ENCODE measurements at places on chromosomes 1 and 21.

DNA sequence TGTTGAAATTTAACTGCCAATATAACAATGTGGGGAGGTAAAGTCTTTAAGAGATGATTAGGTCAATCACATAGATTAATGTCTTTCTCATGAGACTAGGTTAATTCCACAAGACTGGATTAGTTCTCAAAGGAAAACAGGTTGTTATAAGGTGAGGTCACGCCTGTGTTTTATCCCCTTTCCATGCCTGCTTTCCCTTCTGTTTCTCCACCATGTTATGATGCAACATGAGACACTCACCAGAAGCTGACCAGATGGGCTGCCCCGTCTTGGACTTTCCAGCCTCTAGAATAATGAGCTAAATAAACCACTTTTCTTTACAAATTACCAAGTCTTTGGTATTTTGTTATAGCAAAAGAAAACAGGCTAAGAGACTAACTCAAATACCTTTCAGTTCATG, 70.8 kb downstream of the DDAH1 start:
- no peak for DNase-seq

GRCh38 chr1:85366391-85367170, 90.1 kb upstream of the BCL10 start:
- DNase-seq = no peak

GRCh38 chr1:153842006-153842471, 66.8 kb downstream of the SLC27A3 start:
- no peak for DNase-seq

- DNase-seq = no peak
These were observed 5.3 kb upstream of the SLC6A9 start for GRCh38 chr1:44036409-44037139.

GRCh38 chr1:160883581-160884513, 1.1 kb downstream of the ITLN1 start:
- DNase-seq = no peak

GRCh38 chr1:167623951-167624350, 6.1 kb upstream of the RCSD1 start:
- no peak for DNase-seq

DNA sequence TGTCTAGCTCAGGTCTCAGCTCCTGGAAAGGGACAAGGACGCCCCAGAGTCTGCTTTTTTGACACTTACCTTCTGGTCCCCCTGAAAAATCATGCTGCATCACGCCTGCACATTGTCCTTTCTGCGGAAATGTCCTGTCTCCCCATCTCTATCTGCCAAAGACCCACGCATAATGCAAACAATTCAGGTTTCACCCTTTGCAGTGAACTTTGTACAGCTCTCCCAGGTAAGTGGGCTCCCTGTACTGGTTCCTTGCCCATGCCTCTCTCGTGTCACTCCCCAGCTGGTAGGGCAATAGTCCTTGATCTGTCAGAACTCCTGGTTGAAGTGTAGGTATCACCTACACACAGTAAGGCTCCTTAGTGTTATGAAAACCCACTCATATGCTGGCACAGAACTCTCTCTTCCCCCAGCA, 102.9 kb upstream of the IRF2BP2 start:
- DNase-seq = no peak

- no peak for DNase-seq
These were observed 67.6 kb upstream of the SDC3 start for GRCh38 chr1:30976143-30976542.

- no peak for DNase-seq
These were observed 833.4 kb upstream of the ADGRL4 start for GRCh38 chr1:79839882-79840281.

DNA sequence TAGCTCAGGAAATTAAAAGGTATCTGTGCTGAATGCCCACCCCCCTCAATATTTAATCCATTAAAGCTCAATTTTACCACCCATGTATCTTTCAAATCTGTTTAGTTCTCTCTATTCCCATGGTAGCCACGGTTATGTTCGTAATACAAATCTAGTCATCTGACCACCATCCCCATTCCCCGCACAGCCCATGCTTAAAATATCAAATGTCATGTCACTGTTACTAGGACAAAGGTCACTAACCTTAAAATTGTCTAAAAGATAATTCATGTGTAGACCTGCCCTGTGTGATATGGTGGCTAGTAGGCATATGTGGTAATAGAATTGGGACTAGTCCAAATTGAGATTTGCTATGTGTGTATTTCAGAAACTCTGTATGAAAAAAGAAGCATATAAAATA, 728.5 kb upstream of the B3GALT2 start:
- DNase-seq = no peak

- DNase-seq = no peak
These were observed 12.4 kb upstream of the POFUT2 start for GRCh38 chr21:45299864-45300785.

GRCh38 chr1:227777646-227778045, 37.8 kb upstream of the PRSS38 start:
- no peak for DNase-seq

GRCh38 chr21:32914424-32915039, 111.2 kb upstream of the OLIG2 start:
- no peak for DNase-seq

GRCh38 chr1:181033128-181033798, 520 bp upstream of the MR1 start:
- peak; percentile 64 for DNase-seq

DNA sequence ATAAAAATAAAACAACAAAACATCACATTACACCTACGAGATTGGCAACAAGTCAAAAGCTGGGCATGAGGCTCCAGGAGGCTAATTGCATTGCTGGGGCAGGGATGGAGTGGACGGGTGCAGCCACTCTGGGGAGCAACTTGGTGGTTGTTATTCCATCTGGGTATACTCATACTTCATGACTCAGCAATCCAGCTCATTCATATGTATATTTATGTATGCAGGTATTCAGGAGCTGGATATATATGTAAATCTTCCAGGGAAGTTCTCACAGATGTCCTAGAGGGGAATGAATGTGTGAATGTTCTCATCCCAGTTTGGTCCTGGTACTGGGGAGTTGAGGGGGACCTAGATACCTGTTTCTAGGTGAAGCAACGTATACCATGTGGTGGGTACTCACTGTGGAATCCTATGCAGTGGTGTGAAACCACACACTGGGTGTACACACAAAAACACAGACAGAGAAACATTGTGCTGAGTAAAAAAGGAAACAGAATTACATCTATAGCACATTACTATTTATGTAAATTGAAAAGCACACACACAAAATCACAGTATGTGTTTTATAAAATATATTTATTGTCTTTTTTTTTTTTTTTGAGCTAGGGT, 79.7 kb upstream of the RAB4A start:
- DNase-seq = no peak

DNA sequence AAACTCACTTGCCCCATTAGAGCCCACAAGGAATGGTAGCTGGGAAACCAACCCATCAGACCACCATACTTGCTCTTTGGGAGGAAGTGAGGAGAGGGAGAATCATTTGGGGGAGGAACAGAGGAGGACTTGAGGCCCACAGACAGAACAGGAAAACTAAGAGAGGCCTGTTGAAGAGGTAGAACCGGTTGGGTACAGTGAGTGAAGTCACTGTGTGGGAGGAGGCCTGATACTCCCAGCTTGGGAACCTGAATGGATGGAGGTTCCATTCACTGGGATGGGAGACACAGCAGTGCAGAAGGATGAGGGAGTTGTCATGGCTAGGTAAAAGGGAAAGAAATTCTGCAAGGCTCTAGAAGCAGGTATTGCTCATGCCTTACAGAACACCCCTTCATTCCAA, 63.4 kb upstream of the PSEN2 start:
- no peak for DNase-seq

GRCh38 chr1:161905269-161905884, 118.3 kb downstream of the OLFML2B start:
- no peak for DNase-seq

DNA sequence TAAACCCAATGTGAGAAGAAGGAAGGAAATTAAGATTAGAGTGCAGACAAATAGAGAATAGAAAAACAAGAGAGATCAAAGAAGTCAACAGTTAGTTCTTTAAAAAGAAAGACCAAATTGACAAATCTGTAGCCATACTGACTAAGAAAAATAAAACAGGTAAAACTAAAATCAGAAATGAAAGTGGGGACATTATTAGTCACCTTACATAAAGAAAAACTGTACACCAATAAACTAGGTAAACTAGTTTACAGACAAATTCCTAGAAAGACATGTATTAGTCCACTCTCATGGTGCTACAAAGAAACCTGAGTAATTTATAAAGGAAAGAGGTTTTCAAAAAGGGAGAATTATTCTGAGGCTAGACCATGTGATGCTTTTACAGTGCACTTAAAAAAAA, 22.3 kb downstream of the BLZF1 start:
- no peak for DNase-seq

GRCh38 chr1:8632102-8632501, 185.3 kb downstream of the RERE start:
- DNase-seq = no peak

GRCh38 chr21:31668651-31669491, 9.4 kb downstream of the SOD1 start:
- DNase-seq = no peak

GRCh38 chr1:150708595-150708994, 11.6 kb upstream of the GOLPH3L start:
- DNase-seq = no peak

- DNase-seq = no peak
These were observed 120.9 kb upstream of the COL6A1 start for GRCh38 chr21:45860493-45861155.

DNA sequence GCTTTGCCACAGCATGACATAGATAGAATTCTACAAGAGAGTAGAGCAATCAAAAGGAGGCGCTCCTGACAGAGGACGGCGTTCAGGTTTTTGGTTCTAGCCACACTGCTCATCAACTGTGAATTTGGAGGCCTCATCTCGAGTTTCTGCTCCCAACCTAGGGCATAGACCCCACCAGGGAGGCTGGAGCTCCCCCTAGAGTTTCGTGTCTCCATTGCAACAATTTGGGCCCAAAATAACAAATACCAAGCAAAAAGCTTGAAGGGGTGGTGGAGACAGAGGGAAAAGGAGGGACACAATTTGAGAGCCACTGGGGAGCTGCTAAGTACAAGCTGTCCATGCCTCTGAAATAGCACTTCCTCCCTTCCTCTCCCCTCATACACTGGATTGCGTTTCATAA, 297.0 kb downstream of the GPATCH2 start:
- DNase-seq = no peak

DNA sequence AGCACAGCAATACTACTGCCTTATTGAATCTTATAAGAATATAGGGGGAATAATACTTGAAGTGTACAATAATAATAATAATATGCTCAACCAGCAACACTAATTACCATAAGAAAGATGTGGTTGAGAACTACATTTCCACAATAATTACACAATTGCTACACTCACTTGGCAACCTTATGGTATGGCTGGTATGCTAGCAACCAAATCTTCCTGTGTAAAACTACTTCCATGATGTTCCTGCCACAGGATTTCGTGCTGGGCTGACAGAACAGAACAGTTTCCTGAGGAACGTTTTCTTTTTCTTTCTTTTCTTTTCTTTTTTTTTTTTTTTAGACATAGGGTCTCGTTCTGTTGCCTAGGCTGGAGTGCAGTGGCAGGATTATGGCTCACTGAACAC, 50.6 kb downstream of the KIF26B start:
- no peak for DNase-seq

GRCh38 chr1:39833621-39834385, 45.1 kb upstream of the BMP8B start:
- DNase-seq = no peak

DNA sequence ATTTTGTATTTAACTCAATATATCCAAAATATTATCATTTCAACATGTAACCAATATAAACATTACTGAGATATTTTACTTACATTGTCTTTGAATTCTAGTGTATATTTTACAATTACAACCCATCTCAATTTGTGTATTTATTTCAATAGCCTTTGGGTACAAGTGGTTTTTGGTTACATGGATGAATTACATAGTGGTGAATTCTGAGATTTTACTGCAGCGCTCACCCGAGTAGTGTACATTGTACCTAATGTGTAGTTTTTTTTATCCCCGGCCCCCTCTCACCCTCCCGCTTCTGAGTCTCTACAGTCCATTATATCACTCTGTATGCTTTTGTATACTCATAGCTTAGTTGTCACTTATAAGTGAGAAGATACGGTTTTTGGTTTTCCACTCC, 117.0 kb upstream of the GALNT2 start:
- DNase-seq = no peak

DNA sequence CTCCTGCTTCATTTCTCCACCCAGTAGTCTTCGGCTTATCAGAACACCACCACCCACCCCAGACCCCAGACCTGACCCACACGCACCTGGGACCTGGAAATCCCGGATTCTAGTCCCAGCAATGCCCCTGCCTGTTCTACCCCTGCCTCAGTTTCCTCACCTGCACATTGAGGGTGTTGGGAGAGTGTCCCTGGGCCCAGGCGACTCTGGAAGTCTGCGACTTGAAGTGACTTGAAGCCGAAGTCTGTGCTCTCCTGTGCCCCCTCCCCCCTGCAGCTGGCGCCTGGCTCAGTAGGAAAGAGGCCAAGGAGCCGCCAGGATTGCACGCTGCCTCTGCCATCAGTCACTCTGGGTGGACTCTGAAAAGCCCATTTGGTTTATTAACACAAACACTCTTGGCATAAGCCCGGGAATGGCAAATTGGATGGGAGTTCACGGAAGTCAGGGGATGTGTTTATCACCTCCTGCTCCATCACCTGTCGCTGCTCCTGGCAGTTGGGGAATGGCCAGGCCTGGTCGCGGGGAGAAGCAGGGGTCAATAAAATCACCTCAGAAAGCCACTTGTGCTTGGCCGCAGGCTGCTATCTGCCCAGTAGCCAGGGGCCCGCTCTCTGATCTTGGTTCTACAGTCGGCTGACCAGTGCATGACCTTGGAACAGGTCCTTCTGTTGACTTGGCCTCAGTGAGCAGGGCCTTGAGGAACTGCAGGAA, 132.7 kb downstream of the ACTL8 start:
- no peak for DNase-seq

DNA sequence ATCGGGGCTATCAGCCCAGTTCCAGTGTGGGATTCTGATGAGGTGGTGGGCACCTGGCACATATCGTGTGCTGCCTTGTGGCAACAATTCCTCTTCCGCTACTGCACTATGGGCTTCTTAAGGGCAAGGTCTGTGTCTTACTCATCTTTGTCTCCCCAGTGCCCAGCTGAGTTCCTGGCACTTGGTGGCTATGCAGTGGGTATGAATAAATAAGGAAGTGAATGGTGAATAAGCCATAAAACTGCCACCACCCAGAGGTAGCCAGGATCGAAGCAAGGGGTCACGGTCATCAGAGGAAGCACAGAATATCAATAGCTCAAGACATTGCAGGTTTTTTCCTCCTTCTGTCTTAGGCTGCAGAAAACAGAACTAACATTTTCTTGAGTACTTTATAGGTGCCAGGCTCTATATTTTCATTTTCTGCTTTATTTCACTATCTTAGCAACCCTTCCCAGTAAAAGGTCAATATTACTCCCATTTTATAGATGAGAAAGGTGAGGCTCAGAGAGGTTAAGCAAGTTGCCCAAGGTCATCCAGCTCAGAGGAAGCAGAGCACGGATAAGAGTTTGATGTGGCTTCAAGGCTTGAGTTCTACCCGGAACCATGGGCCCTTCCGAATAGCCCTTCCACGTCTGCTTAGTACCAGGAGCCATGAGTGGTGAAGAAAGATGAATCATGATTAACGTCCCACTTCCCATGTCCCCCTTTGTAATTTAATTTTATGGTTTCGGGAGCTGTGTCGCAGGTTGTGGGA, 10.2 kb downstream of the C1orf94 start:
- no peak for DNase-seq

GRCh38 chr1:15332525-15332924, 77.2 kb upstream of the EFHD2 start:
- no peak for DNase-seq

- DNase-seq = no peak
These were observed 1.3 kb downstream of the CADM3 start for GRCh38 chr1:159172614-159173291.

Data from GF-D8 (cell line).